ENCODE measurements at places on chromosomes 4 and X.

- no peak for DNase-seq
These were observed 12.9 kb downstream of the DCK start for GRCh38 chr4:71006203-71006907.

- no peak for DNase-seq
These were observed 68.3 kb downstream of the PJA1 start for GRCh38 chrX:69096963-69097362.

DNA sequence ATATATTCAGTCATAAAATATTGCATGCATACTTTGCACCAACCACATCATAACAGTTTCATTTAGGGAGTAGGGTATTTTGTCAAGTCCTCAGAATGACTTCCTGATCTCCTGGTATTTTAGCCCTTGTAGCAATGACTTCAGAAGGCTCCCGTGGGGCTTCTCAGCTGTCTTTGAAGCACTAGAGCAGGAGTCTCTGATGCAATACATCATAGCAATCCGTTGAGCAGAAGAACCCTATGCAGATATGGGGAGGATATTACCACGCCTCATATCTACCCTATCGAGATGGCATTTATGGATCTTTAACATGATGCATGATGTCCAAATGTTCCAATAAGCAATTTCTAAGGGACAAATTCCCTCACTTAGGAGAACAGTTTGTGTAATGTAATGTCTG, 373.7 kb upstream of the FTHL17 start:
- DNase-seq, result no peak

- no peak for DNase-seq
These were observed 2.6 kb upstream of the NDUFC1 start for GRCh38 chr4:139304920-139305319.

DNA sequence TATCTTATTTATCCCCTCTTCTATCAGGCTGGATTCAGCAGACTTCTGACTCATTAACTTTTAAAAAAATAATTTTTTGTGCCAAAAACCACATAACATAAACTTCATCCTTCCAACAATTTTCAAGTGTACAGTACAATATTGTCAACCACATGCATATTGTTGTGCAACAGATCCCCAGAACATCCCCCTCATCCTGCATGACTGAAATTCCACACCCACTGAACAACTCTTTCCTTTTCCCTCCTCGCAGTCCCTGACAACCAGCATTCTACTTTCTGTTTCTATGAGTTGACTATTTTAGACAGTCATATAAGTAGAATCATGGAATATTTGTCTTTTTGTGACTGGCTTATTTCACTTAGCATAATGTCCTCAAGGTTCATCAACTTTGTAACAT, 2.2 kb upstream of the MID2 start:
- no peak for DNase-seq

DNA sequence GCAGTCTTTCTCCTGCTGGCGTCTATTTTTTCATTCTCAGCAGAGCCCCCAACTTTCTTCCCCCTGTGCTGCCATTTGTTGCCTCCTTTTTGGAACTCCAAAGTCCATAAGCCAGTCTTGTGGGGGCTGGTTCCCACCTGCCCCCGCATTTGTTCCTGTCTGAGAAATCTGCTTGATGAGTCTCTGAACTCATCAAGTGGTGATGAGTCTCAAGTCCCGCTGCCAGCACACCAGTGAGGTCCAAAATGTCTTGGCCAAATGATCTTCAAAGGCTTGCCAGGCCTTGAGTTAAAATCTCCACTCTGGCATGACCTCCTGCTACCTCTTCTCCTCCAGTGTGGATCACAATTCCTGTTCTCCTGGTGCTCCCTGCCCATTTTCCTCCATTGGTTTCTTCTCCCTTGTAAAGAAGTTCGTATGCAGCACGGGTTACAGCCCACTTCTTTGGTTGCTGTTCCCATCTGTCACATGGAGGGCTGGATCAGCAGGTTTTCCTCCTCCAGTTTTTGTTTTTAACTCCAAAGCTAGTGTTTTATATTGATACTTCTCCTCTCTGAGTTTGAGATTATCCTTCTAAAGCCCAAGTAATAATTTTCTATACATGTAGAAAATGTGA, 72.7 kb upstream of the LIMCH1 start:
- DNase-seq, result no peak

GRCh38 chr4:35938936-35939335, 305.4 kb downstream of the ARAP2 start:
- DNase-seq, result no peak

DNA sequence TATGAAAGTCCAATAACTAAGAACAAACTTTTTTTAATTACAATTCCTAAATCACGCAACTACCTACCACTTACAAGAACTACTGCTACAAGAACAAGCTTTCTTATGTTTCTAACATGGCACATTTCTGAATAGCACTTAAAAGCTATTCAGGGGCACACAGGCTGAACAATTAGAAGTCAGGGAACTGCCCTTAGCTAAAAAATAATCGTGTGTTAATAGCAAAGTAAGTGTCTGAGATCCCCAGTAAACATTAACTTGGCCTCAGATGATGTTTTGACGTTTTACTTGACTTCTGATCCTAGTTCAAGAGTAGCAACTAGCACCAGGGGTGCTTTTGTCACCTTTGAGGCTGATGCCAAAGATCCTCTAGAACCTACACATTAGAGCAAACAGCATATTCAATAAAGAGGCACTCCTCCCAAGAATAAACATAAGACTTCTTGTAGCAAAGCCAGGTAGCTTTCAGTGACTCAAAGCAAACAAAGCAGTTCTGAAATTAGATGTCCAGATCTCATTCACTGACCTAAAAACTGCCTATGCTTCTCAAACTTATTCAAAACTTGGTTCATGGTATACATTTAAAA, 16.2 kb downstream of the SPOCK3 start:
- no peak for DNase-seq

DNA sequence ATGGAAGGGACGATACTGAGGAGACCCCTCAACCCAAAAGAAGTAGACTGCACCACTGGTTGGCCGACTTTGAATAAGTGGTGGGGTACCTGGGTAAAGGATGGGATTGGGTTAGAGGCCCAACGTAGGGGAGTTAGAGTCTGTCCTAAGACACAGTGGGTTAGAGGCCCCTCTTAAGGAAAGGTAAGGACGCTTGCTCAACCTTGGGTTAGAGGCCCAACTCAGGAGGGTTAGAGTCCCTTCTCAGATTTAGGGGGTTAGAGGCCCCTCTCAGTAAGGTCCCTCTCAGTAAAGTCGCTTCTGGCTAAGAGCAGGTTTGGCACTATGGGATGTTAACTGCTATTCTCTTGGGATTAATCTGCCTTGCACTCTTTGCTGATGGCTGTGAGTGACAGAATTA, 81.3 kb downstream of the ACOX3 start:
- DNase-seq, result no peak

DNA sequence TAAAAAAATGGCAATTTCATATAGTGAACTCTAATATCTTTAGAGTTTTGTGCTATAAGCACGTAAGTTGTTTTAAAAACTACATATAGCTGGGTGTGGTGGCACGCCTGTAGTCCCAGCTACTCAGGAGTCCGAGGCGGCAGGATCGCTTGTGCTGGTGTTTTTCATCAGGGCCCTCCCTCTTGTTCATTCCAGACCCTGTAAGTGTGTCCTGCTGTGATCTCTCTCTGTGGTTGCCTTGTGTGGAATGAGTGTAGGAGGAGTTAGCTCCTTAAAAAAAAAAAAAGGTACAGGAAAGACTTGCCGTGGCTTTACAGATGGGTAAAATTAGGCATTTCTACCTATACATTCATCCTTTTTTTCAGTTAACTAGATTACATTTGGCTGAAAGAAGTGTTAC, 35.4 kb downstream of the RBBP7 start:
- no peak for DNase-seq

- DNase-seq, result no peak
These were observed 55.0 kb upstream of the PACRGL start for GRCh38 chr4:20645236-20645635.

- DNase-seq, result no peak
These were observed 965 bp downstream of the TCEAL4 start for GRCh38 chrX:103586314-103586646.

- no peak for DNase-seq
These were observed 2155.1 kb upstream of the AGA start for GRCh38 chr4:179597301-179597700.

DNA sequence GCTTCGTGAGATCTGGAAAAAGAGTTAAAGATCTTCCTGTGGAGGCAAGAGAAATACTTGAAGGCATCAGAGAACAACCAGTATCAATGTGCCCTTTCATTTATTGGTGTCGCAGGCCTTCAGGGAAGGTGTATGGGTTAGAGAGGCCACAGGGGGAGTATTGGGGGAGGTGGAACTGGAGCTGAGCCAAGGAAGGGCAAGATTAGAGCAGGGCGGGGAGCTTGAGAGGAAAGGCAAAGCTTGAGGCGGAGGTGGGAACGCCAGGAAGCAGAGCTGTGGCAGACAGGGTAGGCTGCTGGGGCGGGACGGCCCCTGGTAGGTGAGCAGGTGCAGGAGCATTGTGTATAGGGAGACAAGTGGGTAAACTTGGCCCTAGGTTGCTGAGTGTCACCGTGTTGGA, 329.9 kb downstream of the ARHGAP10 start:
- no peak for DNase-seq

All from stimulated activated CD4-positive, alpha-beta T cell treated with anti-CD3 and anti-CD28 coated beads, Interleukin-1b, Interleukin-23, amount 100 ng/mL, for 1 hour (primary cell).